ENCODE measurements at places on chromosomes 5 and 9.

DNA sequence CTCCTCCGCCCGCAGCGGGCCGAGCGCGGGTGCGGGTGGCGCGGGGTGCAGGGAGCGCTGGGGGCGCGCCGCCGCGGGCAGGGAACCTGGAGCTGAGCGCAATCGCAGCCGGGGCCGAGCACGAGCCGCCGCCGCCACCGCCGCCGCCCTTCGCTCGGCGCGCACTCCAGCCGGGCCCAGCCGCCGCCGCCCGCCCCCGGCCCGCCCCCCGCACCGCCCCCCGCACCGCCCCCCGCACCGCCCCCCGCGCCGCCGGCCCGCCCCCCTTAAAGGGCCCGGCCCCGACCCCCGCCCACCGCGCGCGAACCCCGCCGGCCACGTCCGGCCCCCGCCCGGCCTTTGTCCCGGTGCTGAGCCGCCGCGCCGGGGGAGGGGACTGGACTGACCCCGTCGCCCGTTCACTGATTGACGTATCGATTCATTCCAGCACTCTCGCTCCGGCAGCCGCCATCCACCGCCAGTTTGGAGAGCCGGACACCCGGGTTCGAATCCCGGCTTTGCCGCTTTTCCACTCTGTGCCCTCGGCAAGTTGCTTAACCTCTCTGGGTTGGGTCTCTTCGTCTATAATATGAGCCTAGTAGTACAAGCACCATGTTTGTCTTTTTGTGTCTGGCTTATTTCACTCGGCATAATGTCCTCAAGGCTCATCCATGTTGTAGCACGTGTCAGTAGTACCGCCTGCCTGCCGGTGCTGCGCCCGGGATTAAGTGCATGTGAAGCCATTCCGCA lies at the start of gene SH3PXD2B:
Gene SH3PXD2B (minus strand): TSS at position 168 of the 729 bp plus-strand sequence. CDS start 173 bp downstream, outside the sequence.
- DNase-seq = peak; percentile 17

GRCh38 chr5:179793468-179794139 lies at the start of gene LTC4S:
LTC4S (plus strand) TSS chr5:179793986; CDS start chr5:179794081, 95 bp downstream.
- DNase-seq = peak; percentile 42

DNA sequence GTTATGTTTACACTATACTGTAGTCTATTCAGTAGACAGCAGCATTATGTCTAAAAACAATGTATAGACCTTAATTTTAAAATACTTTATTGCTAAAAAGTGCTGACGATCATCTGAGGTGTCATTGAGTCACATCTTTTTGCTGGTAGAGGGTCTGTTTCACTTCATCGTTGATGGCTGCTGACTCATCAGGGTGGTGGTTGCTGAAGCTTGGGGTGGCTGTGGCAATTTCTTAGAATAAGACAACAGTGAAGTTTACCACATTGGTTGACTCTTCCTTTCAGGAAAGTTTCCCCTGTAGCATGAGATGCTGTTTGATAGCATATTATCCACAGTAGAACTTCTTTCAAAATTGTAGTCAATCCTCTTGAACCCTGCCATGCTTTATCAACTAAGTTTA lies 150.3 kb downstream of the FBXL7 start:
- DNase-seq = no peak

GRCh38 chr9:110157823-110158664 lies 49.9 kb downstream of the C9orf152 start:
- no peak for DNase-seq

DNA sequence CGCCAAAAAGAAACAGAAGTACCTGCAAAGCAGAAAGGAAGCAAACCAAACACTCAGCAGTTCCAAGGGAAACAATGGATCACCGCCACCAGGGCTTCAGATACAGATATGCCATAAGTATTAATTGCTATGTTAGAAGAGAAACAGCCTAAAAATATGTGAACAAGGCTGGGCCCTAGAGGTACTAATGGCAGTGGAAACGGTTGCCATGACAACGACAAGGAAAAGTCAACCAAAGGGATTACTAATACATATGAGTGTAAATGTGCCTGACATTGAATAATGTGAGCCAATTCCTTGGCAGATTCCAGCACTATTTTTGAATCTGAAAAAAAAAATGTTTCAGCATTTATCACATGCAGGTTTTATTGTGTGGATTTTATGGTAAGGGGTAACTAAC lies 75.0 kb downstream of the CAVIN4 start:
- DNase-seq = no peak

GRCh38 chr9:129324808-129325502 lies 146.9 kb upstream of the IER5L start:
- DNase-seq = no peak

GRCh38 chr9:130940027-130940549 lies 1.0 kb upstream of the FIBCD1 start:
- DNase-seq = no peak

DNA sequence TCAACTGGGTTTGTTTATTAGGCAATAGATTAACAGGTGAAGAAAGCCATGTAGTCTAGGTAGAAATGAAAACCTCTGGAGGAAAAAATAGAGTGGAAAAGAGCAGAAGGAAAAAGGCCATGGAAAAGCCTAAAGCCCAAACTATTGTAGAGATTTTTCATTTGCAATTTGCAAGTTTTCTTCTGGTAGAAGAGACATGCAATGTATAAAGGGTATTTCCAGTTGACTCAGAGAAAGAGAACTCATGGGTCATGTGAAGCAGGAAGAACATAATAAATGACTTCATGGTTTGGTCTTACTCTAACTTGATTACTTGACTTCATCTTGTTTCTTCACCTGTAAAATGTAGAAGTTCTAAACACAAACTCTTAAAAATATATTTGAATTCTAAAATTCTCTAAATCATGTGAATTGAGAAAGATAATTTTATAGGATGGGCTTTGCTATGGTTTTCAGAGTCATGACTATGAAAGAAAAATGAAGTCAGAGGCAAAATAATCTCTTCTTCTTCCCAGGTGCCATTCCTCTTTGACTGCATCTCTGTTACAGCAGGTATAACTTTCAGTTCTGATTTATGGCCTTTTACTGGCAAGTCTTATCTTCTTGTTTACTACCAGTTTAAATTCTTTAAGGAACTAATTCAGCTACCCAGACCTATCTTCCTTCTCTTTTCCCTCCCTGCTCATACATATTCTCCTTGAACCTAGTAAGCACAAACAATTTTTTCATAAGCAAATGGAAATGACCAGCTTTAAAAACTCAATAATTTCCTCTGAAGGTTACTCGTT lies 47.7 kb upstream of the TMC1 start:
- no peak for DNase-seq

- no peak for DNase-seq
Measured at GRCh38 chr5:81233080-81233634, at the start of gene CKMT2. CKMT2 (plus strand) TSS chr5:81233322; CDS start chr5:81251133, 17,811 bp downstream.

GRCh38 chr5:57700484-57700883 lies 217.9 kb upstream of the ACTBL2 start:
- no peak for DNase-seq

DNA sequence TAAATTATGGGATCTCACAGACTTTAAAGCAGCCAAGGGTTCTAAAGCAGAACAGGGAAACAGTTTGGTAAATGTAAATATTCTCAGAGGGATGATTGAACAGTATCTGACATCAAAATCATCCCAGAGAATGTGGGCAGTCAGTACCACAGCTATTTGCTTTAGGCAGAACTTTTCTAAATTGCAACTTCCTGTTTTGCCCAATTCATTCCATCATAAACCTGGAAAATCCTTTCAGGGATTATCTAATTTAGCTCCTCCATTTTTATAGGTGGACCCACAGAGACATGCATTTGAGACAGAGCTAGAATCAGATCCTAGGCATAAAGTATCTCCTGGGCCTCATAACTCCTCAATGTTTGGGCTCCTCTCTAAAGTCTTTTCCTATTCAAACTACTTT lies 12.4 kb downstream of the NR6A1 start:
- DNase-seq = no peak

DNA sequence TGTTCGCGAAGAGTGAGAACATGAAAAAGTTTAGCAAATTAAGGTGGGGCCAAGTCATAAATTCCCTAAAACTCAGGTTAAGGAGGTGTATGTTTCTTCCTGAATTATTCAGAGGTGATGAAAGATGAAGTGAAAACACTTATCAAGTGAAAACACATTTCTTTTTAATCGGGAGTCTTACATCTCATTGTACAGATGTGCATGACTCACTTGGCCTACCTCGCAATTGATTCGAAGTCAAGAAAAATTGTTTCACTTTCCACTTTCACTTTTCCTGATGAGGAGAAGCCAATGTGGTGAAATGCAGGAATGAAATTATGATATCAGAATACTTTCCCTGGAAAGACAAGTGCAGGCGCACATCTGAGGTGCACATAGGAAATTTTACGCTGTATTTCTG lies 78.7 kb downstream of the SLC25A46 start:
- no peak for DNase-seq

DNA sequence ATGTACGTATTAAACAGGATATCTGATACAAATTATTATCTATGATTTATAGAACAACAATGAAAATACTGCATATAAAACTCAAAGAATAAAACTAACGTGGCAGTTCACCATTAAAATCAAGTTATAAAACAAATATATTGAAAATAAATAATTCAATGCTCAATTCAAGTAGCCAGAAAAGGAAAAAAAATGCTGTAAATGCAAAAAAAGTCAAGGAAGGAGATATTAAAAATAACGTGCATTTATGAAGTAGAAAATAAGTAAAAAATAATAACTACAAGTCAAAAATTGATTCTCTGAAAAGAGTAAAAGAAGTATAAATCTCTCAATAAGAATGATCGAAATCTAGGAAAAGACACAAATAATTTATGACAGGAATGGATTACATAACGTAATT lies 460.5 kb upstream of the CD180 start:
- DNase-seq = no peak

- no peak for DNase-seq
Measured at GRCh38 chr5:101018299-101018698, 115.2 kb upstream of the ST8SIA4 start.

DNA sequence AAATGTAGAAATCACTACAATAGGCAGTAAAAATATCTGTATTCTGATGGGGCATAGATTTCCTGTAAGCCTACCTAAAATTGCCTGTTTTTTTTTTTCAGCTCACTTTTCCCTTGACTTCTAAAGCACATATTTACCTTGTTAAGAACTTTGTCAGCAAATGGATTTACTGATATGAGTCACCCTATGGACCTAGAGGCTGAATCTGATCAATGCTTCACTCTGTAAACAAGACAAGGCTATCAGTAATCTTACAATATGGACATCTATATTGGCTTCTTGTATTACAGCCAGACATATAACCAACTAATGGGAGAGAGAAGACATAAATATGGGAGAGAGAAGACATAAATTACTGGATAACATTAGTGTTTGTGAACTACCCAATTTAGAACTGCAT lies 792.7 kb upstream of the CHD1 start:
- no peak for DNase-seq

GRCh38 chr5:122523776-122524175 lies 211.7 kb downstream of the SNCAIP start:
- no peak for DNase-seq

DNA sequence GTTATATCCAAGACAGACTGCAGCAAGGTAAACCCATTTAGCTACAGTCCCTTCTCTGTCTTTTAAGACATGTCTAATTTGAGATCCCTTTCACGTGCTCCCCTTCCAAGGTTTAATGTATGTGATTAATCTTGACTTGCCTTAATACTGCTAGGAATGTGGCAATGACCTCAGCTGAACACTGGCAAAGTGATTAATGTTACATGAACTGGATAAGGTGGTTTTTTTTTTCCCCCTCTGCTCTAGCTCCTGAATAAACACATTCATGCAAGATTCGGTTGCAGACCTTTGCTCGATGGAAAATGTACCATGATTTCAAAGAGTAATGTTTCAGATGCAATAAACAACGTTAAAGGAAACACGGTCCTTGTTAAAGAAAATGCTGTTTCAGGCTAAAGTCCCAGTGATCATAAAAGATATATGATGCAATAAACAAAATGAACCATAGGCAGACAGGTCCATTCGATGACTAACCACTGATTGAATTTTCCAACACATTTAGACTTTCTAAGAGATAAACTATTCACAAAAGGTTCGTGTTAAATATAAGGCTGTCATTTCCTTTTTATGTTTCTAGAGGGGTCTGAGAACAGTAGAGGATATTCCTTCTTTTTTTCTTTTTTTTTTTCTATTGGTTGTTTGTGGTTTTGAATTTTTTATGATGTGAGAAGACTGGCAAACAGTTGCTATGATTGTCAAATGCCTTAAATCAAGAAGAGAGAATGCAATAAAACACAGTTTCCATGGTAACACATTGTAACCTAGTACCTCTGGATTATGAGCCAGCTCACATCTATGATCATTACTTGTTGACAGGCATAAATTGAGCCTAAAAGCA lies 44.7 kb upstream of the ZNF608 start:
- no peak for DNase-seq

- no peak for DNase-seq
Measured at GRCh38 chr9:137317718-137318511, 15.8 kb upstream of the NRARP start.

GRCh38 chr9:102069969-102070368 lies 331.5 kb upstream of the GRIN3A start:
- no peak for DNase-seq

- no peak for DNase-seq
Measured at GRCh38 chr5:59562756-59563389, 330.7 kb downstream of the PDE4D start.

DNA sequence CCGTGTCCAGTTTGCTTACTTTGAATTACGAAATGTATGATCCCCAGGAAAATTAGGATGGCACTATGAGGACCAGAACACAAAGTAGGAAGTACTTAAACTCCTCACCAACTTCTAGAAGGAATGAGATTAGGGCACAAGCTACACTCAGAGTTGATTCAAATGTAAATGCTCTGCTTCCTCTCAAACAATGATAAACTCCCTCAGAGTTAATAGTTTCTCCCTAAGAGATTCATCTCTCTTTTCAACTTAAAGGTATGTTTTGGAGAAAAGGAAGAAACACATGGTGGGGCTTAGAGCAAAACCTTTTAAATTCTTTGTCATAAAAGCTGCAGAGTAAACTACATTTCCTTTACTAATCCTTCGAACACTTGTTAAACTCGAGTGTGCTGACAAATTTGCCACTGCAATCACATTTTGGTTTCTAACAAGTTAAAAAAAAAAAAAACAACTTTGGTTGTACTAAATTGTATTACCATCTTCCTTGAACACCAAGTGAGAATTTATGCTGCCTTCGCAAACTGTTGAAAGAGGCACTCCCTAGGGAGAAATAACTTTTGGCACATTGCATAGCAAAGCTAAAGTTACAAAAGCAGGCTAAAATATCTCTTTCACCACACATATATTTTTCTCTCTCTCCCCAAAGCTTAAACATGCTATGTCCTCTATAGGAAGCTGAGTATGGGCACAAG lies 66.6 kb downstream of the DENND1A start:
- no peak for DNase-seq

- DNase-seq = no peak
Measured at GRCh38 chr5:87499478-87500410, 87.0 kb upstream of the CCNH start.

DNA sequence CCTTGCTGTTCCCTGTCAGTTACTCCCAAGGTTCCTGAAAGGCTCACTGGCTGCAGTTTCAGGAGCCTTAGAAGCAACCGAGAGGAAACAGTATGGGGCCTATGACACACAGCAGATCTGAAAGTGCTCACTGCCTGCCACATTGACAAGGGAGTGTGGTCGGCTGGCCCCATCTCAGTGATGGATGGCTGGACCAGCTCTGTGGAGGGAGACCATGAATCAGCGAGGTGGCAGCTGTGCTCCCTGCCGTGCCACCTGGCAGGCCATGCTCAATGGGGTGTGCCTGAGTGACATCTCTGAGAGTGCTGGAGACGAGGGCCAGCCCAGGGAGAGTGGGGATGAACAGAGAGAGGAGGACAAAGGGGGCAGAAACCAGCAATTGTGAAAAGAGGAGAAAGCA lies 49.1 kb downstream of the DOCK2 start:
- DNase-seq = no peak
